ENCODE measurements at places on chromosomes 13 and 19.

DNA sequence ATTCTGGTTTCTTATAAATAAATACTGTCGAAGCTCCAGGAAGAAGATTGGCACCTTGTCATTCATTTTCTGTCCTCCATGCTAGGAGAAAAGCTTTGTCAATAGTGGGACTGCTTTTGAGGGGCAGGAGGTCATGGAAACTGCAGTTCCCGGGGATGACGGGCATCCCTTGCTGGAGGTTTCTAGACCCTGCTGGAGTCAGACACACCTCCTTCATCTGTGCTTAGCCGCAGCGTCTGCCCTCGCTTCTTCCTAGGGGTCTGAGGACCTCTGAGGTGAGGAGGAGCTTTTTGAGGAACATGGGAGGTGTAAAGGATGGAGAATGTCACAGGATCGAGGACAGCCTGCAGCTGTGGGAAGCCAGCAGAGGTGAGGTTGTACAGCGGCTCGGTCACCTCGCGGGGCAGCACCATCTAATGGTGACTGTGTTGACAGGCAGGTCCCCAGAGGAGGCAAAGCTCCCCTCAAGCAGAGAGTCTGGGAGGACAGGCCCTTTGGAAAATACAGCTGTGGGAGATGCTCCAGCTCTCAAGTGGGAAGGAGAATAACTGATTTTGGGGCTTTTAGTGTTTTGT lies 172.7 kb upstream of the RNF113B start:
- no peak for DNase-seq

GRCh38 chr19:18594096-18594823 lies 5.7 kb downstream of the REX1BD start:
- peak; percentile 70 for DNase-seq

- no peak for DNase-seq
These were observed at the start of gene TUBB4A for GRCh38 chr19:6501740-6502648. Gene TUBB4A, minus strand, starts transcription at chr19:6502309. Its CDS starts 97 bp downstream, at chr19:6502212.

DNA sequence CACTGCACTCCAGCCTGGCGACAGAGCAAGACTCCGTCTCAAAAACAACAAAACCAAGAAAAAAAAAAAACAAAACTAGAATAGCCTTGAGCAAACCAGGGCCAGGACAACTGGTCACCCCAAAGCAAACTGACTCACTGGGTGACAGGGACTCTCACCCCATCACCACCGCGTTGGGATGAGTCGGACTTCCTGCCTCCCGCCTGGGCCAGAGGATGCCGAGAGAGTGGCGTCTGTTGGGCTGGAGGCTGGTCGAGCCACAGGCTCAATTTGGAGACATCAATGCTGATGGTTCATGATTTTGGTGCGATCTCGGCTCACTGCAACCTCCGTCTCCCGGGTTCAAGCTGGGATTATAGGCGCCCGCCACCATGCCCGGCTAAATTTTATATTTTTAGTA lies 11.6 kb downstream of the TMPRSS9 start:
- no peak for DNase-seq

GRCh38 chr19:1041835-1042685 lies 2.2 kb downstream of the ABCA7 start:
- DNase-seq, result no peak

GRCh38 chr19:13983213-13983889 lies 22.8 kb downstream of the RFX1 start:
- DNase-seq, result no peak

GRCh38 chr19:41541990-41542584 lies 33.9 kb upstream of the CEACAM21 start:
- peak; percentile 8 for DNase-seq

DNA sequence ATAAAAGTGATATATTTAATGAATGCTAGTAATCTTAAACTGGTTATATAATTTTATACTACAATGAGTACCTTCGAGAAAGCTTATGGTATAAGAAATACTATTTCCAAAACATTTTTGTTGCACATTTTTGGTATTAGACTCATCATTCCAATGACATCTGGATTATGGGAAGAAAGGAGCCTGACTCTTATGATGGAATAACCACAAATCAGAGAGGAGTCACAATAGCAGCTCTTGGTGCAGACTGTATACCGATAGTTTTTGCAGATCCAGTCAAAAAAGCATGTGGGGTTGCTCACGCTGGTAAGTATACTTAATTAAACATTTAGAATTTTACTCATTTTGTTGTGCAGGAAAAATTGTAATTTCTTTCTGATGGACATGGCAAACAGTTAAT lies 3.9 kb downstream of the LACC1 start:
- peak; percentile 44 for DNase-seq

DNA sequence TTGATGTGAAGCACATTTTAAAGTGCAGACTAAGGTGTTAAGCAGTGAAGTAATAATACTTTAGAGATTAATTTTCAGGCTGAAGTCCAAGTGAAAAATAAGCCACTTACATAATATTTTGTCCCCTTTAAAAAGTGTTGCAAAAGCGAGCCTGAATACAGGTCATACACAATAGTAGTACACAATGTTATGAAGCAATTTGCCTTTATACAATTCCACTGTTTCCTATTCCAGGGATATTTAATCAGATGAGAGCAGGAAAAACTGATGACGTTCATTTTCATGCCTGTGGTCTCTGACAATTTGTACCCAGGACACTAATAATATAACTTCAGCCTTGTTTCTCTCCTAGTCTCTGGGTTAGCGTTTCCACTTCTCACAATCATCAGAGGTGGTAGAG lies 916.7 kb downstream of the PCDH9 start:
- peak; percentile 15 for DNase-seq

DNA sequence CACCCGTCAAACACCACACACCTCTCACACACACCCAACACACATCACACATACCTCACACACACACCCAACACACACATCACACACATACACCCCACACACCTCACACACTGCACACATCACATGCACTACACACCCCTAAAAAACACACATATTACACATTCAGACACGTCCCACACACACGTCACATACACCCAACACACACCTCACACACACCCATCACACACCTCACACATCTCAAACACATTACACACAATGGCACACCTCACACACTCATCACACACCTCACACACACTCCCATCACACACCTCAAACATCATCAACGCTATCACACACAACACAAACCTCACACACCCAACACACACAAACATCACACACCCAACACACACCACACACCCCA lies 133.1 kb downstream of the CRYL1 start:
- DNase-seq, result no peak

GRCh38 chr13:102935896-102936321 lies 90.1 kb downstream of the ERCC5 start:
- DNase-seq, result no peak

DNA sequence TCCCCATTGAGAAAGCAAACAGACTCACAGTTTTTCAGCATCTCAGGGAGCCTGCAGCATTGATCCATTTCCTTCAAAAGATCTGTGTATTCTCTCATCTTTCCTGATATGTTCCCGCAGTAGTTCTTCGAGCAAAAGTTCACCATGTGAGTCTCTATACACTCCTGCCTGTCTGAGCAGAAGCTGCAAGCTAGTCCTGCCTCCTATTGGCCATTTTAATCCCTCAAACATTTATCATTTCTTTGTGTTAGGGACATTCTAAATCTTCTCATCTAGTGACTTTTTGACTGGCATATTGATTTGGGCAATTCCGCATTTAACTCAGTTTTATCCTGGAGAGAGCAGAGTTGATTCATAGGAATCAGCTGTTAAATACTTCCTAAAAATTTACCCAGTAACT lies 660.4 kb upstream of the KLF12 start:
- no peak for DNase-seq

DNA sequence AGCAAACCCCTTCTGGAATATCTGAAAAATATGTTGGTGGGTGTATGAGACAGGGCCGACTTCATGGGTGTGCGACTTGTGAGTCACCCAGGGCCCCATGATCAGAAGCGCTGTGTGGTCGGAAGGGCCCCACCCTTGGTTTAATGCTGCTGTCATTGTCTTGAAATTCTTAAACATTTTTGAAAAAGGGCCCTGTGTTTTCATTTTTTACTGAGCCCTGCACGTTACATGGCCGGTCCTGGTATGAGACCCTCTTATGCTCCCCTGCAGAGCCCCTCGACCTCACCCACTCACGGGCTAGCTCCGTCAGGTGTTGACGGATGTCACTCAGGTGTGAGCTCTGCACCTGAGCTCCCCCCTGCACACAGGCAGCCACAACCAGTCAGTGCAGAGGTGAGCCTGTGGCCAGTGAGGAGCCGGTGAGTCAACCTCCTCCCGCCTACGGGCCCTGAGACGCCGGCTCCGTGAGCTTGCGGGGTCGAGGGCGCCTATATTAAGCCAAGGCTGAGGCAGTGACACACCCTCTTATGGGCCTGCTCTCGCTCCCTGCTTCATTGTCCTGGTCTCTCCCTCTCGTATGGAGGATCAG lies 27.7 kb downstream of the GADD45B start:
- DNase-seq, result no peak

DNA sequence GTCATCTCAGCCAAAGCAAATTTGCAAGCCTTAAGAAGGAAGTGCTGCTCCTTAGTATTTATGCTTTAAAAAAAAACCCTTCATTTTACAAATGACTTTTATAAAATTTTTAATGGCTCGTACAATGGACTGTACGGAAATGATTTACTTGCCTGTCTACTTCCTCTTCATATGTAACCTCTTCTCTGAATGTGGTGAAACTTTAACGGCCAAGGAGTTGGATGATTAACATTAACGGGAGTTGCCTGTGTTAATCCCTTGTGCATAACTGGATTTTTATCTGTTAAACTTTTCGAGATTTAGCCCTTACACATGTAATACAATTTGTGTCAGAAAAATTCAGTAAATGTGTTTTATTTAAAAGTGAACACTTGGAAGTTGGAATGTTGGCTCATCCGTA lies 429.4 kb downstream of the TBC1D4 start:
- DNase-seq, result no peak

DNA sequence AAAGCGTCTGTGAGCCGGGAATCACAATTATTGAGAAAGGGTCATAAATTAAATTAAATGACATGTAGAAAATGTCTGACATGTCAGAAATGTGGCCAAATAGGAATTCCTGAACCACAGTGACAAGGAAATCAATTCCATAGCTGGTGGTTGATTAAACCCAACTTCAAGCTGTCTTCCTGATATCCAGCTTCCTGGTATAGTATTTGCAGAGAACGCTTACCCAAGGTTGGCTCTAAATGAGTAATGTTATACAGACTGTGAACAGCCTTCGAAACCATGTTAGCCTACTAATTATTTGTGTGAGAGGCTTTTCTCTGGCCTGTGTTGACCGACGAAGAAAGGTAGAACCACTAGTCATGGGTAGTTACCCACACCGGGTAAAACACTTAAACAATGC lies 347.2 kb downstream of the RFC3 start:
- no peak for DNase-seq

DNA sequence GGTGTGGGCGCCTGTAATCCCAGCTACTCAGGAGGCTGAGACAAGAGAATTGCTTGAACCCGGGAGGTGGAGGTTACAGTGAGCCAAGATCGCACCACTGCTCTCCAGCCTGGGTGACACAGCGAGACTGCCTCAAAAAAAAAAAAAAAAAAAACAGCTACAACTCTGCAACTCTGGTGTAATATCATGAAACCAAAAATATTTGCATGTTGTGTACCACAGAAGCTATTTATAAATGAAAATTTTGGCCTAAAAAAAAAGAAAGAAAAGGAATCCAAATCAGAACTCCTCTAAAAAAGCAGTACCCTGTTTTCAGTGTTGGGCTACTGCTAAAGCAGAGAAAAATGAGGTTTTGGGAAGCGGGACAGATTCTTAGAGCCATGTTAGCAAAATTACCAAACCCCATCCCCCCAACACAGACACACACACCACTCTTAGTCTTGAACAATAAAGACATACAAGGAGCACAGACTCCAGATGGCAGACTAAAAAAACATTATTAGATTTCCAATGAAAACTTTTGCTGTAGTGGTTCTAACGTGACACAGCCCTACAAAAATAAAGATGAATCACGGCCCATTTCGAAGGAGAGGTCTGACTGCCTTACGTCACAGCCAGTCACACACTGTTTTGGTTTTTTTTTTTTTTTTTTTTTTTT lies 51.5 kb downstream of the INSR start:
- DNase-seq, result peak; percentile 21

GRCh38 chr19:50658441-50659317 lies 9.4 kb downstream of the C19orf81 start:
- DNase-seq, result peak; percentile 23

GRCh38 chr13:26695360-26695705 lies 65.3 kb downstream of the GPR12 start:
- DNase-seq, result no peak

DNA sequence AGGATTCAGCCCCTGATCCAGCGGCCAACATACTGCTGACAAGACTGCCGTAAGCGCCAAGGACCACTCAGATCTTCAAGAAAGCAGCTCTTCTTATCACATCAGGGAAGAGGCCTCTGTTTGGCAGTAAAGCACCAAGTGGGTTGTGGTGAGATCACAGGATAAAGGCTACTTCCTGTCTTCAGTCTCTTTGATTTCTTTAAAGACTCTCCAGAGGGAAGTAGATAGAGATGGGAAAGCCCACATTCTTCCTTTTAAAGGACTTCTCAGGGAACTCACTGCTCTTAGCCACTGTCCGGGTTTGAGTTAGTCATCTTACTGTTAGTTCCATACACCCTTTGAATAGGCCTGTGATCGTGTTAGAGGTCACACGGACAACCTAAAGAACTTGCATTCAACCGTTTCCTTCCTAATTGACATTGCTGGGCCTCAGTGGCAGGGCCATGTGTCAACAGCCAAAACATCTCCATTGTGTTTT lies 47.2 kb upstream of the POMP start:
- peak; percentile 55 for DNase-seq

Data from amniotic epithelial cell (primary cell).